ENCODE measurements at places on chromosomes 6 and 20.
A peak's percentile ranks its signal among the peaks of the same experiment; 100 is the strongest.

DNA sequence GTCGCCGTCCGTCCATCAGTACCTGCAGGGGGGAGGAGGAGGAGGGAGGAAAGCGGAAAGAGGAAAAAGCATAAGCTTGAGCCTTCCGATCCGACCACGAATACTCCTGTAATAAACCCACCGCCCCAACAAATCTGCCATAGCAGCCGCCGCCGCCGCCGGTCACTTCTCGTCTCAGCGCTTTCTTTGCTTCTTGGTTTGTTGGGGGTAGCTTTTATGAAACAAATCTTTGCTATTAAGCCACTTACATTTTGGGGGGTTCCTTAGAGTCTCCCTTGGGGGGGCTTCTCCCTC lies 277 bp downstream of the ADGRB3 start:
- no peak for DNase-seq

DNA sequence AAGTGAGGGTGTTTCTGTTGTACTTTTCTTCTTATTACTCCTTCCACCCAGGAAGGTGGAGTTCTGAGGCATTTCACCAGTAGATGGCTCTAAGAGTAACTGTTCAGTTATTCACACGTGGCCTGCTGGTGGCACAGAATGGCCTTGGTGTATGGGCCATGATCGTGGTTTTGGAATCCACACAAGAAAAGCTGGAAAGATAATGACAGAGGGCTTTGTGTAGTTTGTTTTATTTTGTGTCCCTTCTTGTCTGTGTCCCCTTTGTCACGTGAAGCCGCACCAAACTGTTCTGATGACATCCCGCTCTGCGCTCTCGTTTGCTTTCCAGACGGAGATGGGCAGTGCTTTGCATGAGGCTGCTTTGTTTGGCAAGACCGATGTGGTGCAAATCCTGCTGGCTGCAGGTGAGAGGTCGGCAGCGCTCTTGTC lies 93.4 kb downstream of the ANKS1A start:
- peak; percentile 39 for DNase-seq

DNA sequence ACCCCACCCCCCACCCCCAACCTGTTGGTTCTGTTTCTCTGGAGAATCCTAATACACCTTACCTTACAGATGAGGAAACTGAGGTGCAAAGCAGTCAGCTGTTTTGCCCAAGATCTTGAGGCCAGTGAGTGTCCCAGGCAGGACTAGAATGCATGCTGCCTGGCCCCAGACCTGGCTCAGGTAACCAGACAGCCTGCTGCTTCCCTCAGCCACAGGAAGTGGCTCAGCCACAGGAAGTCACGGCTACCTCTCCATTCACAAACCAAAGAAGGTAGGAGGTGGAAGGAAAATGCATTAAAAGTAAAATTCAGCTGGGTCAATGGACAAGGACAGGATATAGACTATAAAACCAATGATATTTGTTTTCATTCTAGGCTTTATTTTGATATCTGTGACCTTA lies 517.6 kb downstream of the CD83 start:
- DNase-seq: no peak

DNA sequence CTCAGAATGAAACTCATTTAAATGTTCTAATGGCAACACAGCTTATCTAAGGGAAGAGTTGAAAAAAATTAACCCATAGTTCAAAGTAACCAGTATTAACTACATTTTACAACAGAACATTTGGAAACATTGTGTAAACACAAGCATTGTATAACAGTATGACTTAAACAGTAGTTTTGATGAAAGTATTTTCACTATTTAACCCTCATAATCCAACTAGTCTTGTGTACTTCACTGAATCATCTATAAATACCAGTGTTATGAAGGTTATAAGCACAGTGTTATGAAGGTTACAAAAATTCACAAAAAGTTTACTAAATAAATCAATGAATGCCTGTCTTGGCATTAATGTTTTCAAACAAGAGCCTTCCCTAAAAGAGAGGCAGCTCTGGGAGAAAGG lies 66.5 kb downstream of the REV3L start:
- DNase-seq: peak; percentile 19

- DNase-seq: no peak
Measured at GRCh38 chr20:13783528-13783927, 1.2 kb downstream of the ESF1 start.

GRCh38 chr20:1122388-1123315 lies 4.2 kb downstream of the PSMF1 start:
- DNase-seq: peak; percentile 71

DNA sequence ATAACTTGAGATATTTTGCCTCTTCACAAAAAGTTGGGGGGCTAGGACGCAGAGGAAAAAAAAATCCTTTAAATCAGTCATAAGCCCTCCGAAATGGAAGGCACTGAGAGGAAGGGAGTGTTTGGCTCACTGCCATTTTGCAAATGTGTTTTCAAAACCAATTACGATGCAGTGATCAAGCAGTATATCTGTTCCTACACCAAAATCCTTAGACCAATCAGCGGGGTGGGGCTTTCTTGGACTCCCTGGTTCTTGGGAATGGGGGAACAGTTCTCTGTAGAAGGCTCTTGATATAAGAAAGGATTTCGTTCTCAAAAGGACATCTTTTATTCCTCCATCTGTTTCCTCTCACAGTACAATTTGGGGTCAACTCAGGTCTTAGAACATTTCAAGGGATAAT lies 478.6 kb upstream of the JARID2 start:
- no peak for DNase-seq

DNA sequence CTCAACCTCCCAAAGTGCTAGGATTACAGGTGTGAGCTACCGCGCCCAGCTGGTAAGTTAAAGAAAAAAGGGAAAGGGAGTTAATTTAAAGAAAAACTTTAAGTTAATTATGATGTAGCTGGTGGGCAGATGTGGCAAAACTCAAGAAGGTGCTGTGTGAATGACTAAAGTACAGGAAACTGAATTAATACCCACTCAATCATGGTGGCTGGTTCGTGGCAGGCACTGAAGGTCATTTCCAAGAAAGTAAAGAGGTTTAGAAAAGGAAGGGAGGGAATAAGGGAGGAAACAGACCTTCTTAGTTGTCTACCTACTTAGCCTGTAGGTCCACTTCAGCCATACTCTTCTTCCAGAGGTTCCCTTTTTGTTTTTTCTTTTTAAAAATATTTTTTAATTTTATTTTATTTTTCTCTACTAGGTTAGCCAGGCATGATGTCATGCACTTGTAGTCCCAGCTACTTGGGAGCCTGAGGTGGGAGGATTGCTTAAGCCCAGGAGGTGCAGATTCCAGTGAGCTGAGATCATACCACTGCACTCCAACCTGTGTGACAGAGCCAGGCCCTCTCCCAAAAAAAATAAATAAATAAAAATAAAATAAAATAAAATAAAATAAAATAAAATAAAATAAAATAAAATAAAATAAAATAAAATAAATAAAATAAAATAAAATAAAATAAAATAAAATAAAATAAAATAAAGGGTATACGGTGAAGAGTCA lies 11.9 kb upstream of the TGM3 start:
- no peak for DNase-seq

- peak; percentile 86 for DNase-seq
Measured at GRCh38 chr6:121055572-121056163, 278.6 kb downstream of the TBC1D32 start.

DNA sequence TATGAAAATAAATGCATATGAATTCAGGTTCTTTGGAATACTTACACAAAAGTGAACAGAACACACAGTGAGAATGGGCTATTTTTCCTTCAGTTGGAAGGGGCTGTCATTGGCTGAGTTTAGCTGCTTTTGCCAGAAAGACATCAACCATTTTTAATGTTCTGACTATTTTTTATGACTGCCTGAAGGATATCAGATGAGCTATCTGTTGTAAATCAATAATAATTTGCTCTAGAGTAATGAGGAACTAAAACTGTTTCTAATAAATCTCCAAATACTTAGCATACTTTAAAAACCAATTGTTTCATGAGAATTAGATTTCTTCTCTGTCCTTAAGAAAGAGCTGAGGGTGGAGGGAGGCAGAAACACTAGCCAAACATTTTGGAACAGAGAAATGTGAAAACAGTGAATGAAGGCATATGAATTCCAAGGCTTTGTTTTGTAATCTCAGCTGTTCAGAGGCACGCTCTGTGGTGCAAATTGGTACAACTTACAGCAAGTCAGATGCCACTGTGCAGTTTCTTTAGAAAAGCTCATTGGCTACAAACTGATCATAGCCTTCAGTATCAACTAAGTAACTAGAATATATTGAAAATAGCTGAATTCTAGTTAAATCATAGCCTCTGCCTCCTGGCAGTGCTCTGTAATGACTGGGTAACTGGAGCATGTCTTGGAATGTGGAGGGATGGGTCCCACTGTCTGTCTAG lies 228.9 kb upstream of the JAG1 start:
- peak; percentile 73 for DNase-seq

- no peak for DNase-seq
Measured at GRCh38 chr6:35208419-35208818, 5.3 kb upstream of the SCUBE3 start.

DNA sequence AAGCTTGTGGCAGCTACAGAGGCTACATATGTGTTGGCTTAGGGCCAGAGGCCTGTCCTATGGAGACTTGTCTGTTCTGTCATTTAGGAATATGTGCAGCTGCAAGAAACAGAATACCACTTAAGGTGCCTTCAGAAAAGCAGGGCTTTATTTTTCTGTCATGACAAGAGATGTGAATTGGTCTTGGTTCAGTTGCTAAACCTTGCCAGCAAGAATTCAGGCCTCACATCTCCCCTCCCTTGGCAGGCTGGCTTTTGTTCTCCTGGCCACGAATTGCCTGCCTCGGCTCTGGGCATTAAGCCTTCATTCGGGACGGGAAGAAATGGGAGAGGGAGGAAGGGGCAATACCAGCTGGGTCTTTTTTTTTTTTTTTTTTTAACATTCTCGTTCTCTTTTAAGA lies 82.4 kb upstream of the TGM3 start:
- DNase-seq: no peak

DNA sequence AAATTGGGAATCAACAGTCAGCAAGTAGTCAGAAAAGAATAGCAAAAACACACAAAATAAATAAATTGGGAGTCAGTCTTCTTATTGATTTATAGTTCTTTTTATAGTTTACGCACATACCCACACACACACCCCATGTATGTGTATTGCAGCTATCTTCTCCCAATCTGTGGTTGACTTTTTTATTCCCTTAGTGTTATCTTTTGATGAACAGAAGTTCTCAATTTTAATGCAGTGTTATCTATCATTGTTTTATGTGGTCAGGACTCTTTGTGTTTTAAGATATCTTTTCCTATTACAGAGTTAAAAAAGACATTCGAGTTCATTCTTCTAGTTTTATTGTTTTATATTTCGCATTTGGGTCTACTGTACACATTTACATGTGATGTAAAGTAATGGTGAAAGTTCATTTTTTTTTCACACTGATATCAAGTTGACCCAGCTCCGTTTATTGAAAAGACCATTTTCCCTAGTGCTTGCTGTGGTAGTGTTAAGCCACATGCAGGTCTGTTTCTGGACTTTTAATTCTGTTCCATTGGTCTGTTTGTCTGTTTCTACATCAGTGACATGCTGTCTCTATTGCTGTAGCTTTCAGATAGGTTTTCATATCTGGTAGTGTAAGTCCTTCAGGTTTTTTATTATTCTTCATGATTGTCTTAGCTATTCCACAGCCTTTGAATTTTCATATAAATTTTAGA lies 78.4 kb downstream of the ZFAND3 start:
- DNase-seq: no peak

DNA sequence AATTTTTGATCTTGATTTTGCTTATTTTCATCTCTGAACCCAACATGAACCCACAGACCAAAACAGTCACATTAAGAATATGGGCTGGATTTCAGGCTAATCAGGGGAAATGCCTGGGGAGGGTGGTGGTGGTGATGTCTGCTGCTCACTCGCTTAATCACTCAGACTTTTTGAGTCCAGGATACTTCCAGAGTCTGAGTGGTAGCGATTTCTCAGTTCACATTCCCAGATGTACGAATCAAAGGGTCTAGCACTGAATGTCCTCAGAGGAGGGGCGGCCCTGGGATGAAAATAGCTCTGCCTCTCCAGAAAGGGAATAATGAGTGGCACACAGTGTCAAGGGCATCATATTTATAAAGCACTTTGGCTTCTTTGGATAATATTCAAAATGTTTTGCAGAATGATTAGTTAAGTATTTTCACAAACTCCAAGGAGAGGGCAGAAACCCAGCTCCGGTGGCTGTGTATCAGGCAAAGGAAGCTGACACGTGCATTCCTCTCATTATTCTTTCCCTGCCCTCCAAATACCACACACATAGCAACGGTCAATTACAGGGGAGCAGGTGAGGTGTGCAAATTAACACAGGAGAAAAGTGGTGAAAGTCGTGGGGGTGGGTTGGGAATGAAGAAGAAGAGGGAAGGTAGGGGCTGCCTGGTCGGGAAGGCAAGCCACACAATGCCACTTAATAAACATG lies 345.2 kb upstream of the RSPO3 start:
- DNase-seq: peak; percentile 46

- DNase-seq: no peak
Measured at GRCh38 chr6:159416891-159417560, 247.8 kb downstream of the FNDC1 start.

GRCh38 chr20:49825521-49826033 lies 12.9 kb downstream of the SLC9A8 start:
- DNase-seq: no peak

DNA sequence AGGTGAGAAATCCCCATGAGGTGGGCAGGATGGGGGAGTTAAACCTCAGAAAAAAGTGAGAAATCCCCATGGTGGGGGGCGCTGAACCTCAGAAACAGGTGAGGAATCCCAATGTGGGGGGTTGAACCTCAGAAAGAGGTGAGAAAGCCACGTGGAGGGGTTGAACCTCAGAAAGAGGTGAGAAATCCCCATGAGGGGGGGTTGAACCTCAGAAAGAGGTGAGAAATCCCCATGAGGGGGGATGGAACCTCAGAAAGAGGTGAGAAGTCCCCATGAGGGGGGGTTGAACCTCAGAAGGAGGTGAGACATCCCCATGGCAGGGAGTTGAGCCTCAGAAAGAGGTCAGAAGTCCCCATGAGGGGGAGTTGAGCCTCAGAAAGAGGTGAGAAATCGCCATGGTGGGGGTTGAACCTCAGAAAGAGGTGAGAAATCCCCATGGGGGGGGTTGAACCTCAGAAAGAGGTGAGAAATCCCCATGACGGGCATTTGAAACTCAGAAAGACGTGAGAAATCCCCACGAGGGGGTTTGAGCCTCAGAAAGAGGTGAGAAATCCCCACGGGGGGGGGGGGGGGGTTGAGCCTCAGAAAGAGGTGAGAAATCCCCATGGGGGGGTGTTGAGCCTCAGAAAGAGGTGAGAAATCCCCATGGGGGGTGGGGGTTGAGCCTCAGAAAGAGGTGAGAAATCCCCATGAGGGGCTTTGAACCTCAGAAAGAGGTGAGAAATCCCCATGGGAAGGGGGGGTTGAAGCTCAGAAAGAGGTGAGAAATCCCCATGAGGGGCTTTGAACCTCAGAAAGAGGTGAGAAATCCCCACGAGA lies 14.3 kb upstream of the GOPC start:
- no peak for DNase-seq

DNA sequence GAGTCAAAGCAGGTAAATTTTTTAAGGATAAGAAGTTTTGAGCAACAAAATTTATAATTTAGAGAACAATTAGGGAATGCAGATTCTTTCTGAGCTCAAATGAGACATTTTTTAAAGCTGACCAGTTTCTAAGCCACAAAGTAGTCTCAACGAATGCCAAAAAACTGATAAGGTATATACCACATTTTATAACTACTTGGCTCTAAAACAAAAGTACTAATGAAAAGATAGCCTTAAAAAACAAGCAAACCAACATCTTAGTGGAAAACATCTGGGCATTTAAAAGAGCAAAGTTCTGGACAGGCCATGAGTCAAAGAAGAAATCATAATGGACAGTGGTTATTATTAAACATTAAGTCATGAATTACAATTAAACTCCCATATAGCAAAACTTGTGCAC lies 23.2 kb upstream of the RNF146 start:
- DNase-seq: no peak

GRCh38 chr6:45949256-45949655 lies 66.4 kb downstream of the CLIC5 start:
- no peak for DNase-seq

- no peak for DNase-seq
Measured at GRCh38 chr6:166494757-166495486, 91.6 kb downstream of the RAMACL start.

Measured in adipocyte (in vitro differentiated cells).